Esophagus muscularis mucosa (tissue), 4 donors: ENCODE measurements at places on chromosomes 7 and 10. TPM values are rescaled to one million over a fixed set of nuclear protein-coding genes. Genes with fewer than 3 reads are reported as not detected.

DNA sequence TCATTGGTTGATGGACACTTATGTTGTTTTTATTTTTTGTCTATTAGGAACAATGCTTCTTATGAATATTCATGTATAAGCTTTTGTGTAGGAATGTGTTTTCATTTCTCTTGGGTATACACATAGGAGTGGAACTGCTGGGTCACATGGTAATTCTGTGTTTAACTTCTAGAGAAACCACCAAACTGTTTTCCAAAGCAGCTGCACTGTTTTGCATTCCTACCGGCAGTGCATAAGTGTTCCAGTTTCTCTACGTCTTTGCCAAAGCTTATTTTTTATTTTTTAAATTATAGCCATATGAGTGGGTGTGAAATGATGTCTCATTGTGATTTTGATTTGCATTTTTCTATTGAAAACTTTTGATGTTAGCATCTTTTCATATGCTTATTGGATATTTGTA, 51.3 kb downstream of the ADK start:
- no peak overlapping the region for H3K4me3 ChIP-seq
- H3K27me3 ChIP-seq, result no peaks in the 10 kb centered on the region
- no peaks in the 10 kb centered on the region for H3K36me3 ChIP-seq
- no peak for DNase-seq
- H3K27ac ChIP-seq, result no peak overlapping the region

DNA sequence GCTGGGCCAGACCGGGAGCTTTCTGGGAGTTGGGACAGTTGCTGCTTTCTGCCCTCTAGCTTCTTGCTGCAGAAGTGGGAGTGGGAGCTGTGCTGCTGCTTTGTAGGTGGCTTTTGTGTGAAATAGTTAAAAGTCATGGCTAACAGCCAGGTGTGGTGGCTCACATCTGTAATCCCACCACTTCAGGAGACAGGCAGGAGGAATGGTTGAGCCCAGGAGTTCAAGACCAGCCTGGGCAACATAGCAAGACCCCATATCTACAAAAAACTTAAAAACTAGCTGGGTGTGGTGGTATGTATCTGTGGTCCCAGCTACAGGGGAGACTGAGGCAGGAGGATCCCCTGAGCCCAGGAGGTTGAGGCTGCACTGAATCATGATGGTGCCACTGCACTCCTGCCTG, 13.7 kb downstream of the TACR2 start:
- no peaks in the 10 kb centered on the region for H3K27me3 ChIP-seq
- H3K27ac ChIP-seq, result peak overlapping the region; percentile 20
- no peak overlapping the region for H3K4me3 ChIP-seq
- H3K4me1 ChIP-seq, result peaks cover 55% of the 10 kb centered on the region

PSPH gene
- 15.9 TPM for total RNA-seq

DNA sequence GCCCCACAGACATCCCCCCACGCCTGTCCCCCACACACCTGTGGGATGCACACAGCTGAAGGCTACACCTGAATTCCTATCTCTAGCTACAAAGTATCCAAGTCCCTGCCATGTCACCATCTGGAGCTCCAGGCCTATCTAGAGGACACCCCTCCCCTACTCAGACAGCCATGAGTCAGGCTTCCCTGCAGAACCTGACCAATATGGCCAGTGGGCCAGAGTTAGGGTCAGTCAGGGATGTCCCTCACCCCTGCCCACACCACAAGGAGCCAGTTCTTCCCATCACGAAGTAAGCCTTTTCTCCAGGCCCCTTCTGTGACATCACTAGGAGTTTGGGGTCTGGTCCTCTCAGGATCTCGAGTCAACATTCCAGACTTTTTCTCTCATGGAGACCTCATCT, 10.6 kb upstream of the SLC18A3 start:
- no peak overlapping the region for H3K4me3 ChIP-seq
- no peaks in the 10 kb centered on the region for H3K4me1 ChIP-seq

GRCh38 chr10:29377333-29377961, 88.6 kb downstream of the LYZL1 start:
- DNase-seq, result no peak
- H3K27ac ChIP-seq, result no peak overlapping the region
- H3K27me3 ChIP-seq, result no peaks in the 10 kb centered on the region
- no peaks in the 10 kb centered on the region for H3K36me3 ChIP-seq
- no peak overlapping the region for H3K4me3 ChIP-seq
- H3K4me1 ChIP-seq, result peaks cover 24% of the 10 kb centered on the region

DYDC2 gene
- not detected for total RNA-seq

DNA sequence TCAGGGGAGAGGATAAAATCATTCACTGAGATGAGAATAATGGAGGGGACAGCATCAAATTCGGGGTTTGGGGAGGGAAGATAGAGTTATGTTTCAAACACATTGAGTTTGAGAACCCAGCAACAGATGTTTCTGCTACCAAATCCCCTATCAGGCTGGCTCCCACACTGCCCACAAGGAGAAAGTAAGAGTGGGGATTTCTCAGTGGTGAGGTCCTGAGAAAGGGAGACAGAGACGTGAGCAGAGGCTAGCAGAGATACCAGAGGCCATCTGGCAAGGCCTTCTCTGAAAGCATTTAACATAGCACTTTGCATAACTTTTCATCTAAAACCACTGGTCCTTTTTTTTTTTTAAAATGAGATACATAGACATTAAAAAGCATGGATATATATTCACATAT, 7.8 kb upstream of the SLF2 start:
- no peak for DNase-seq
- H3K27ac ChIP-seq, result no peak overlapping the region
- no peak overlapping the region for H3K4me3 ChIP-seq
- no peaks in the 10 kb centered on the region for H3K36me3 ChIP-seq
- H3K27me3 ChIP-seq, result no peaks in the 10 kb centered on the region

DNA sequence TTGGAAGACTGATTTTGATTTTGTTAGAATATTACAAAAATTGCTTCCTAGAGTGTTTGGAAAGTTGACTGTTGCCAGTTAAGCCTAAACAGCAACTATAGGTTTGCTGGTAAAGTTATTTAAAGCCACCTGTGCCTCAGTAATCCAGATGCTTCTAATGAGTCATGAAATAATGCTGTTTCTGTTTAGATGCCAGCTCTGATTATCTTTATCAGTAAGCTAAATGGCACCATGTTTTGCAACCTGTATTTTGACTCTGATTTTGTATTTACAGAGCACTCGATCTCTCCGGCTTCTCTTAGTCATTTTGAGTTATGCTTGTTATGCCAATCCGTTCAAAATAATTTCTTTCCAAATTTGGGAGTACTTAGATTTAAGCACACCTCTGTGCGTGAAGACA, 366.1 kb downstream of the EXOC4 start:
- no peaks in the 10 kb centered on the region for H3K27me3 ChIP-seq
- no peaks in the 10 kb centered on the region for H3K36me3 ChIP-seq
- no peaks in the 10 kb centered on the region for H3K4me1 ChIP-seq
- DNase-seq, result no peak
- H3K27ac ChIP-seq, result no peak overlapping the region
- H3K4me3 ChIP-seq, result no peak overlapping the region

DNA sequence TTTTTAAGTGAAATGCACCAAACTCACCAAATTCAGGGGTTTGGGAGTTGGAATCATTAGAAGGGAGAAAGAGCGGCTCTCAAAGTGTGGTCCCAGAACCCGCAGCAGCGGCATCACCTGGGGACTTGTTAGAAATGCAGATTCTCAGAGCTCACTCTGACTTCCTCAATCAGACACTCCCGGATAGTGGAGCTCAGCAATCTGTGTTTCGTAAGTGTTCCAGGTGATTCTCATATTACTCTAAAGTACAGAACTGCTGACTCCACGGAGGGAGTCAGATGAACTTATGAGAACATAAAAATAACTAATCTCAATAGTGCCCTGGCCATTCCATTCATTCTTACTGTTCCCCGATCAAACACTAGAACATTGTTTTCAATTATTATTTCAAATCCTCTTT, 358.7 kb upstream of the MYO3A start:
- H3K36me3 ChIP-seq, result no peaks in the 10 kb centered on the region
- H3K4me3 ChIP-seq, result no peak overlapping the region
- H3K4me1 ChIP-seq, result no peaks in the 10 kb centered on the region

- H3K4me1 ChIP-seq, result peaks cover 10% of the 10 kb centered on the region
- H3K27ac ChIP-seq, result peak overlapping the region; percentile 66
- no peak overlapping the region for H3K4me3 ChIP-seq
- H3K36me3 ChIP-seq, result no peaks in the 10 kb centered on the region
- no peak for DNase-seq
- H3K27me3 ChIP-seq, result no peaks in the 10 kb centered on the region
These were observed 47.1 kb downstream of the DIP2C start for GRCh38 chr10:642186-642890.

- no peak overlapping the region for H3K27ac ChIP-seq
- H3K4me3 ChIP-seq, result no peak overlapping the region
- peaks cover 11% of the 10 kb centered on the region for H3K4me1 ChIP-seq
These were observed 91.6 kb downstream of the MICALL2 start for GRCh38 chr7:1367501-1368183.

TAS2R3 gene
- 2.1 TPM for total RNA-seq

NUTM2A gene
- total RNA-seq, result 3.5 TPM

GRCh38 chr10:71486484-71487114, 89.9 kb downstream of the CDH23 start:
- no peaks in the 10 kb centered on the region for H3K36me3 ChIP-seq
- no peaks in the 10 kb centered on the region for H3K4me1 ChIP-seq
- no peaks in the 10 kb centered on the region for H3K27me3 ChIP-seq
- H3K27ac ChIP-seq, result no peak overlapping the region
- H3K4me3 ChIP-seq, result no peak overlapping the region

- H3K4me1 ChIP-seq, result peaks cover 13% of the 10 kb centered on the region
- no peak for DNase-seq
- H3K36me3 ChIP-seq, result no peaks in the 10 kb centered on the region
- no peak overlapping the region for H3K27ac ChIP-seq
These were observed 77.0 kb upstream of the PODXL start for GRCh38 chr7:131633342-131633843.

DNA sequence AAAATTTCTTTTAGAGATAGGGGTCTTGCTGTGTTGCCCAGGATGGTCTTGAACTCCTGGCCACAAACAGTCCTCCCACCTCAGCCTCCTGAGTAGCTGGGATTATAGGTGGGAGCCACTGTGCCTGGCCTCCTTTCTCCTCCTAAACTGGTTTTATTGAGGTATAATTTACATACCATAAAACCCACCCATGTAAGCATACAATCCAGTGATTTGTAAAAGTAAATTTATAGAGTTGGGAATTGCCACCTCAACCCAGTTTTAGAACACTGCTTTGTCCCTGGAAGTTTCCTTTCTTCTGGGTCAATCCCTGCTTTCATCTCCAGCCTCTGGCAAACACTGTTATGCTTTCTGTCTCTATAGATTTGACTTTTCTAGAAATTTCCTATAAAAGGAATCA, 49.0 kb downstream of the CNNM2 start:
- H3K4me3 ChIP-seq, result no peak overlapping the region
- no peak overlapping the region for H3K27ac ChIP-seq
- H3K4me1 ChIP-seq, result no peaks in the 10 kb centered on the region
- no peak for DNase-seq
- no peaks in the 10 kb centered on the region for H3K36me3 ChIP-seq
- no peaks in the 10 kb centered on the region for H3K27me3 ChIP-seq

ZNF487 gene
- 10.0 TPM for total RNA-seq

- peak overlapping the region; percentile 72 for H3K27ac ChIP-seq
- no peaks in the 10 kb centered on the region for H3K36me3 ChIP-seq
- peaks cover 80% of the 10 kb centered on the region for H3K4me1 ChIP-seq
- no peak for DNase-seq
- H3K27me3 ChIP-seq, result no peaks in the 10 kb centered on the region
These were observed 65.2 kb downstream of the CREB3L2 start for GRCh38 chr7:137936509-137937201.

CYP26C1 gene
- total RNA-seq, result under 0.01 TPM

TMEM213 gene
- not detected for total RNA-seq

- H3K36me3 ChIP-seq, result no peaks in the 10 kb centered on the region
- no peak for DNase-seq
- peaks cover 6% of the 10 kb centered on the region for H3K4me1 ChIP-seq
- no peak overlapping the region for H3K4me3 ChIP-seq
These were observed 3.2 kb upstream of the VSTM4 start for GRCh38 chr10:49118430-49119074.

ANKIB1 gene
- 37.8 TPM for total RNA-seq

DNA sequence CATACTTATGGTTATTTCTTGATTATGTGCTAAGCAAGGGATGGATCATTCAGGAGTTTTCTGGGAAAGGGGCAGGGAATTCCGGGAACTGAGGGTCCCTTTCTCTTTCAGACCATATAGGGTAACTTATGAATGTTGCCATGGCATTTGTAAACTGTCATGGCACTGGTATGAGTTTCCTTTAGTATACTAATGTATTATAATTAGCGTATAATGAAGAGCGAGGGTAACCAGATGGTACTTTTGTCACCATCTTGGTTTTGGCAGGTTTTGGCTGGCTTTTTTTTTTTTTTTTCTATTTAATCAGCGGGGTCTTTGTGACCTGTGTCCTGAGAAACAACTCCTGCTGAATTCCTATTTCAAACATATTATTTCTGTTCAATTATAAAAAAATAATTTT, 237.6 kb upstream of the PTER start:
- no peaks in the 10 kb centered on the region for H3K36me3 ChIP-seq
- H3K27ac ChIP-seq, result no peak overlapping the region
- H3K27me3 ChIP-seq, result no peaks in the 10 kb centered on the region
- no peak for DNase-seq

DNA sequence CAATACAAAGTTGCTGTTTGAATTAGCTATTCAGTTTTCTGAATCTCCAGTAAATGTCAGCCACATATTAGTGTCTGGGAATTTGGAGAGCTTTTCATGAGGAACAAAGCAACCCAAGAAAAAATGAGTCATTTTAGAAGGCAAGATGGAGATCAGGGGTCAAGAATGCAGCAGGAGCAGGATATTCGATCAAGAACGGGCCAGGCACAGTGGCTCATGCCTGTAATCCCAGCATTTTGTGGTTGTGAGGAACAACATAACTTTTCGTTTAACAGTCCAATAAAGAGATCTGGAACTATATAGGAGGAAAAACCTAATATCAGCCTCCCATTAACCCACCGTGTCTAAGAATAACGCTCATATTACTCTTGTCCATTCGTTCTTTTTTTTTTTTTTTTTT, 600.5 kb downstream of the MAGI2 start:
- no peak overlapping the region for H3K4me3 ChIP-seq
- H3K4me1 ChIP-seq, result peaks cover 6% of the 10 kb centered on the region
- no peaks in the 10 kb centered on the region for H3K36me3 ChIP-seq
- no peaks in the 10 kb centered on the region for H3K27me3 ChIP-seq
- no peak overlapping the region for H3K27ac ChIP-seq
- DNase-seq, result no peak

DNA sequence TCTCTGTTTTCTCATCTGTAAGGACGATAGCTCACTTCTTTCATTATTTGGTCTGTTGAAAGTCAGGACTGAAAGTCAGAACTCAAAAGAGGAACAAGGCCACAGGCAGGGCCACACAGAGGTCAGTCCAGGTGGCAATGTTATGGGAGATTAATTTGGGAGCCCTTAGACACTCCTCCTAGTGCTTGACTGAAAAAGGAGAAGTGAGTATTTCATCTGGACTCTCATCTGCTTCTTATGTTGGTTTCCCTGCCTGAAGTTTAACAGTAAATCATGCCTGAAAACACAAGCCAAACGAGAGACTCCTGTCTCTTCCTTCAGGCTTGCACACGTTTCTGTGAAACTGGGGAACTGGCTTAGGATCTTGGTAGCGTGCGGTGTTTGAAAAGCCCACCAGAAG, 248.5 kb downstream of the BUB3 start:
- no peaks in the 10 kb centered on the region for H3K4me1 ChIP-seq
- no peaks in the 10 kb centered on the region for H3K36me3 ChIP-seq
- H3K27ac ChIP-seq, result no peak overlapping the region

BICC1 gene
- total RNA-seq, result 19.1 TPM
